ENCODE measurements at places on chromosomes 3 and 15. TPM values are rescaled to one million over a fixed set of nuclear protein-coding genes. Genes with fewer than 3 reads are reported as not detected.
A peak's percentile ranks its signal among the peaks of the same experiment; 100 is the strongest.

GRCh38 chr3:46558184-46559043 lies 7.7 kb downstream of the LRRC2 start:
- peaks cover 16% of the 10 kb centered on the region for H3K4me1 ChIP-seq
- no peaks in the 10 kb centered on the region for H3K27me3 ChIP-seq
- peak; percentile 93 for DNase-seq
- peak overlapping the region; percentile 76 for H3K27ac ChIP-seq

- H3K27ac ChIP-seq: no peak overlapping the region
- peaks cover 24% of the 10 kb centered on the region for H3K4me1 ChIP-seq
- no peaks in the 10 kb centered on the region for H3K27me3 ChIP-seq
- H3K4me3 ChIP-seq: no peak overlapping the region
- H3K36me3 ChIP-seq: peaks cover 2% of the 10 kb centered on the region
Observed at GRCh38 chr3:128787256-128788253, 61.6 kb downstream of the RAB7A start.

GRCh38 chr3:14322001-14322400 lies 80.4 kb upstream of the SLC6A6 start:
- no peaks in the 10 kb centered on the region for H3K36me3 ChIP-seq
- peak overlapping the region; percentile 83 for H3K27ac ChIP-seq
- DNase-seq: no peak
- no peaks in the 10 kb centered on the region for H3K27me3 ChIP-seq
- no peak overlapping the region for H3K4me3 ChIP-seq
- peaks cover 50% of the 10 kb centered on the region for H3K4me1 ChIP-seq

DNA sequence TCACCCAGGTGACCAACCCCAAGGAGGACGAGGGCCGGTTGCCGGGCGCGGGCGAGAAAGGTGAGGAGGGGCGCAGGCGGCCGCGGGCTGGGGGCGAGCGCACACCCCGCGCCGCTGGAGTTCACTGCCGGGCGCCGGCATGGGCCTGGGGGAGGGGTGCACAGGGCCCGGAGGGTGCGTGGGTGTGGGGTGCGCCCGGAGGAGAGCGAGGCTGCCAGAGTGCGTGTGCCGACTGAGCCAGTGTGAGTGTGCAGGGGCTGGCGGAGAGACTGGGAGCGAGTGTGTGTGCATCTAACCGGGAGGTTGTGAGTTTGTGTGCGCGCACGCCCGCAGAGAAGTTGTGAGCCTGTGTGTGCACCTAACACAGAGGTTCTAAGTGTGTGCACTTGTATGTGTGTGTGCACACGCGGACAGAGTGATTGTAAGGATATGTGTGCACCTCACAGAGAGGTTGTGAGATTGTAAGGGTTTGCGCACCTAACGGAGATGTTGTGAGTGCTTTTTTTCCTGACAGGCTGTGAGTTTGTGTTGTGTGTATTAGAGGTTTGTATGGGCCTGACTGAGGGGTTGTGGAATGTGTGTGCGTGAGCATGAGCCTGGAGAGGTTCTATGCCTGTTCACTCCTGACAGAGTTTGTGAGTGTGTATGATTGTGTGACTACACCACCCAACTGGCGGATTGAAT lies 681 bp downstream of the CTDSPL start:
- DNase-seq: no peak
- H3K4me1 ChIP-seq: peaks cover 53% of the 10 kb centered on the region

- H3K4me1 ChIP-seq: peaks cover 46% of the 10 kb centered on the region
- H3K27me3 ChIP-seq: peaks cover 71% of the 10 kb centered on the region
- peak; percentile 13 for DNase-seq
Observed at GRCh38 chr3:158103081-158103886, 2.9 kb downstream of the SHOX2 start.

GRCh38 chr3:39053696-39054095 lies 1.9 kb downstream of the WDR48 start:
- no peak for DNase-seq
- H3K36me3 ChIP-seq: no peaks in the 10 kb centered on the region
- H3K27me3 ChIP-seq: no peaks in the 10 kb centered on the region
- peak overlapping the region; percentile 74 for H3K4me3 ChIP-seq
- peaks cover 26% of the 10 kb centered on the region for H3K4me1 ChIP-seq

GRCh38 chr3:110758208-110758607 lies 313.4 kb upstream of the NECTIN3 start:
- H3K27me3 ChIP-seq: no peaks in the 10 kb centered on the region
- H3K4me3 ChIP-seq: no peak overlapping the region
- H3K27ac ChIP-seq: no peak overlapping the region
- peaks cover 33% of the 10 kb centered on the region for H3K4me1 ChIP-seq

DNA sequence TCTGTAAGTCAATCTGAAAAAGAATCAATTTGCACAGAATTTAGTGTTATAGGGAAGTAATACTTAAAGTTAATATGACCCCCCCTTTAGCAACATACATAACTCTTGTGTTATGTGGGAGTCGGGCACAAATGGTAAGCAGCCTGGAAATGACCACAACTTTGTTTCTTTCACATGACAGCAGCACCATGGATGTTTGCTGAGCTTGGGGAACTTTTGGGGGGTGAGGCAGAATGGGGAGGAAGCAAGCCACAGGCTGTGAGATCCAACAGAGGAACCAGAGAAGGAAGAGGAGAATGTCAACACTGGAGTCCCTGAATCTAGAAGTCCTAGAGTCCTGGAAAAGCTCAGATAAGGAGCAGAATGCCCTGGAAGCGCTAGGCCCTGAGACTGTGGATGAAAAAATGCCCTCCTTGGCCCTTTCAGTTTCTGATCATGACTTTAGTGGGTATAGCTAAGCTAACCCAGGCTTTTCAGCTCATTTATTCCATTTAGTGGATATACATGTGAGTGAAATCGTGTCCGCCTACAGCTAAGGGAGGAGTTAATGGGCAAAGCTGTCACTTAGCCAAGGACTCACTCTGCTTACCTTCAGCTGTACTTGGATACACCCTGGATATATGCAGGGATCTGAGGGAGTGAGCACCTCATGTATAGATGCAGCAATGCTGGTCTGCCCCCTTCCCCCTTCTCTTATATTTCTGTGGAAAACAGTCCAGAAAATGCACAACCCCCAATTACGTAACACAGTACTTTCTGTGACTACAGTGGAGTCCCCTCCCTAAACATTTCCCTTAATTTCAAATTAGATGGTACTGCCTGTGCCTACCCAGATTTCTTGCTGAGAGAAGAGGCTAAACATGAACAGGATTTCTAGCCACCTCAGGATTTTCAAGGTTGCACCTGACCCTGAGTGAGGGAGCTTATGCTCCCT lies 39.1 kb downstream of the CFAP91 start:
- H3K4me1 ChIP-seq: no peaks in the 10 kb centered on the region
- no peaks in the 10 kb centered on the region for H3K27me3 ChIP-seq

DNA sequence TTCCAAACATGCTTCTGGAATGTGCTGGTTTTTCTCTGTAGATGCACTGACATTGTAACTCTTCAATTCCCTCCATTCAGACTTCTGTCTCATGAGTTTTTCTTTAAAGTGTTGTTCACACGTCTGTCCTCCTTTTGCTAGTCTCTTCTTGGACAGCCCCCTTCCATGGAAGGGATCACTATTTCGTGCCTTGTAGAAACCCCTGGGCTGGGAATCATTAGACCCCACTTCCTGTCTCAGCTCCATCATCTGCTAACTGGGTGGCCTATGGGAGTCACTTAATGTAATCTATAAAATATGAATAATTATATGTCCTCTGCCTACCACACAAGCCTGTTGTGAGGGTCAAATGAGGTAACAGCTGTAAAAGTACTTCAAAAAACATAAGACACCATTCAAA lies 110.6 kb downstream of the THSD4 start:
- H3K4me3 ChIP-seq: no peak overlapping the region
- no peak overlapping the region for H3K27ac ChIP-seq
- H3K36me3 ChIP-seq: no peaks in the 10 kb centered on the region
- H3K27me3 ChIP-seq: no peaks in the 10 kb centered on the region
- DNase-seq: no peak

DNA sequence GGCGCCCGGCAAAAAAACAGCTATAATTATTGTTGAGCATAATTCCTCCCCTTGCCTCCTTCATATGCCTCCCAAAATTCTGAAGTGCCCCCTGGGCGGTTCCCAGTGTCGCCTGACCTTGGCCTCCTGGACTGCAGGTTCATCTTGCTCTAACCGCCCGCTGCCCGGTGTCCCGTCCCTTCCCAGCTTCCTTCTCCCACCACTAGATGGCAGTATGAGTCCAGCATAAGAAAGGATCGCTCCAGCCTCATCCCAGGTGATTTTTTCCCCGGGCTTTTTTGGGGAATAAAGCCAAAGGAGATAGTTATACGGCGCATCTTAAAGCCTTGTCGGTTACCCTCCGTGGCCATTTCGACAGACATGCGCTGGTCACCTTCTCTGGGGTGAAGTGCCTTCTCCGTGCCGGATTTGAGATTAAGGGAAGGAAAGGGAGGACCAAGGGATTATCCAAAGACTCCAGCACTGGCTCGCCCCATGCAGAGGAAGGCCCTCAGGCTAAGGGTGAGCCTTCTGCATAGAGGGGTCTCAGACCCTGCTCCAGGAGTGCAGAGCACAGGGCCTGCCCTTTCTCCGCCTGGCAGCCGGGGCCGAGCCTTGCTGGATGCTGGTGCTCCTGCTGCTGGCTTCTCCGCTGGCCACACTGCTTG lies 45.8 kb upstream of the TRA2B start:
- peaks cover 41% of the 10 kb centered on the region for H3K4me1 ChIP-seq
- no peaks in the 10 kb centered on the region for H3K36me3 ChIP-seq
- no peak overlapping the region for H3K27ac ChIP-seq
- H3K27me3 ChIP-seq: no peaks in the 10 kb centered on the region

DNA sequence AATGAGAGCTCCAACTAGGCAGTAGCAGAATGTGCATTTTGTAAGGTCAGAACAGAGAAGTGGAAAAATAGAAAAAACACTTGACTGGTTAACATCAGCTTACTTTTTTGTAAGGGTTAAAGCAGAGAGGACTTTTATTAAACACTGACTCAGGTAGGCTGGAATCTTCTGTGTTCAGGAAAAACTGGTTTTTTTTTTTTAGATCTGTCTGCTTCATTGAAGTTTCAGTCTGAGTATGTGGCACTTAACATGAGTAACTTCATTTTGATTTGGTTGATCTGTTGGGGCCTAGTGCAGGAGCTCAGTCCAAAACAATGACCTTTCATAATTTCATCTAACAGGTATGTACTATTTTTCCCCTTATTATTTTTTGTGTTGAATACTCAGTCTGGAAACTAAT lies 141.1 kb downstream of the DOCK3 start:
- no peaks in the 10 kb centered on the region for H3K27me3 ChIP-seq
- no peaks in the 10 kb centered on the region for H3K4me1 ChIP-seq
- no peak for DNase-seq
- no peak overlapping the region for H3K4me3 ChIP-seq
- H3K36me3 ChIP-seq: no peaks in the 10 kb centered on the region

FRMD4B gene
- 4.4 TPM for total RNA-seq

BDH1 gene
- 21.2 TPM for total RNA-seq

CPN2 gene
- 27.7 TPM for total RNA-seq

FHIT gene
- 4.1 TPM for total RNA-seq

TRH gene
- not detected for total RNA-seq

ABHD10 gene
- 50.2 TPM for total RNA-seq
